Osteoblast (primary cell): ENCODE measurements at places on chromosomes 4 and X.
A peak's percentile ranks its signal among the peaks of the same experiment; 100 is the strongest.

- no peak for DNase-seq
- H3K4me1 ChIP-seq: no peaks in the 10 kb centered on the region
- no peak overlapping the region for H3K4me3 ChIP-seq
- H3K27me3 ChIP-seq: no peaks in the 10 kb centered on the region
- H3K36me3 ChIP-seq: no peaks in the 10 kb centered on the region
Measured at GRCh38 chr4:128668566-128668965, 140.9 kb upstream of the JADE1 start.

DNA sequence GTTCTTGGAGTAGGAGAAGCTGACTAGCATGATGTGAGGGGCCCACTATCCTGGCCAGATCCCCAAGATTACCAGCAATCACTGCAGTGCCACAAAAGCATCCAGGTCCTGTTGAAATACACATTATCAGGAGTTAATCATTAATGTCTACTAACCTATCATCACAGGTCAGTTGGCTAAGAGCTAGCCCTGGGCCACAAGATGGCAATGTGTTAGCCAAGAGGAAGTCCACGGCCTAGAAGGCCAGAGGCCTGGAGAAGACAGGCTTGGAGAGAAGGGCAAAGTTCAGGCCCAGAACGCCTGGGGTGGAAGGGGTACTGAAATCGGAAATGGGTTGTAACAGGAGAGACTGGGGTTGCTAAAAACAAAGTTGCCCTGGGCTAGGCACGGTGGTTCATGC lies 19.9 kb upstream of the KIAA1210 start:
- H3K36me3 ChIP-seq: no peaks in the 10 kb centered on the region
- no peak overlapping the region for H3K27ac ChIP-seq
- H3K4me3 ChIP-seq: no peak overlapping the region

DNA sequence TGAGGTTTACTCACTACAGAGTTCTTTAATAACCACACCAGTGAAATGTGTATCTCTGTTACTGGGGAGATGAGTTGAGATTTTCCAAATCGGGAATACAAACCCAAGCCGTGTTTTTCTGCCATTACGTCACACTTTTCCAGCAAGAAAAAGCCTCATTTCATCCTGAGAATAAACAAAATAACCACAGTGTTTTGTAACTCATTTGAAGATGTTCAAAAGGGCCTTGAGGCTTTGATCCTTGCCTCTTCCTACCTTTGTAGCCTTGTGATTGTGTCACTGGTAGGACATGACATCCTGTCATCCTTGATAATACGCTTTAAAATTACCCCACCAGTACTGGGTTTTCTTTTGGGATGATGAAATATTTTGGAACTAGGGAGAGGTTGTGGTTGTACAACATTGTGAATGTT lies 2.9 kb downstream of the USP11 start:
- no peak for DNase-seq
- no peak overlapping the region for H3K4me3 ChIP-seq
- peak overlapping the region; percentile 96 for H3K27ac ChIP-seq

DNA sequence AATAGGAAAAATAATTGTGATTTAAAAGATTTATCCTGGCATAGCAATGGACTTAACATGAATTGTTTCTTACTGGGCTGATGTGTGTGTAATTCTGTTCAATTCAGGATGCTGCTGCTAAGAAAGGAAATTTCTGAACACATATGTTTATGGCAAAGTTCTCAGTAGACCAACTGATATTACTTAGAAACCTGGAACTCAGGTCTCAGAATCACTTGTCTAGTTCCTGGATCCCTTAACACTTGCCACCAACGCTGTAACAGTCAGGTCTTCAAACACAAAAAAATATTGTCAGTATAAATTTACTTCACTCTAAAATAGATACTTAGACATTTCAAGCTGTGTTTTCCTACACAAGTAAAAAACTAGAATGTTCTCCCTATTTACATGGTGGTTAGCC lies 5.5 kb downstream of the CASP3 start:
- peak overlapping the region; percentile 74 for H3K27ac ChIP-seq
- no peak overlapping the region for H3K4me3 ChIP-seq
- no peaks in the 10 kb centered on the region for H3K27me3 ChIP-seq
- H3K36me3 ChIP-seq: peaks cover 27% of the 10 kb centered on the region
- no peak for DNase-seq

DNA sequence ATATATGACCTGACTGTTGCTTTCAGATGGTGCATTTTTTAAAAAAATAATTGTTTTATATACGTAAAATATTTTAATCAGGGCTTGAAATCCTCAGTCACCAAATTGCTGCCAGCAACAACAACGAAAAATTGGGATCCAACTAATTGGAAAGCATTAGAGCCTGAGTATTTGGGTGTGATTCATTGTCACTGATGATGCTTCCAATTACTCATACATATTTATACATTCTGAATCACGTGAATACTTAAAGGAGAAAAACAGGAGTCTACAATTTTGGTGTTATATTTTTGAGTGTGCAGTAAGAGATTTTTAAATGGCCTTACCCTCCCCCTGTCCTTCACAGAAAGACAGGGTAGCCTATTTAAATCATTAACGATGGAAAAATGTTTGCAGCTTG lies 765.6 kb upstream of the TENM3 start:
- H3K4me3 ChIP-seq: no peak overlapping the region
- H3K27ac ChIP-seq: no peak overlapping the region
- no peaks in the 10 kb centered on the region for H3K4me1 ChIP-seq
- H3K27me3 ChIP-seq: no peaks in the 10 kb centered on the region

DNA sequence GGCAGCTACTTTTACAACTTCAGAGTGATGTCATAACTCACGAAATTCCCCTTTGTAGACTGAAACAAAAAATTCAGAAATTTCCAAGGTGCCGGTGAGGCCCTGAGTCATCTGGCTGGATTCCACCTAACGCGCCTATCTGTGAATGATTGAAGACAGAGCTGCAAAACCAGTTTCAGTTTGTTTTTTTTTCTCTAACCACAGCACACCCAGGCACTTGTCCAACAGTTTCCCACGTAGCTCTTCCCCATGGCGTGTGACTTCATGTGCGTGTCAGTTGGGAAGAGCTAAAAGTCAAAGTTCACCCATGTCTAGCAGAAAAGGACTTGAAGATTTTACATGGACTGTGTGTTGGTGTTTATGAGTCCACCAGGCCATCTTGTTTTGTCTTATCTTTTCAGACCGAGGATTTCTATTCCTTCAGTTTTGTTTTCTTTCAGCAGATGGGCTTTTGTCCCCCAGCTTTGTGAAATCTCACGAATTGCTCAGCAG lies 16.4 kb downstream of the TCEANC start:
- H3K27ac ChIP-seq: peak overlapping the region; percentile 71
- no peaks in the 10 kb centered on the region for H3K27me3 ChIP-seq
- peaks cover 16% of the 10 kb centered on the region for H3K4me1 ChIP-seq
- no peaks in the 10 kb centered on the region for H3K36me3 ChIP-seq
- no peak overlapping the region for H3K4me3 ChIP-seq

GRCh38 chr4:66766557-66766956 lies 778.7 kb downstream of the CENPC start:
- DNase-seq: no peak
- H3K27ac ChIP-seq: no peak overlapping the region
- H3K36me3 ChIP-seq: no peaks in the 10 kb centered on the region
- no peak overlapping the region for H3K4me3 ChIP-seq

- no peaks in the 10 kb centered on the region for H3K4me1 ChIP-seq
- H3K27me3 ChIP-seq: peaks cover 3% of the 10 kb centered on the region
- H3K27ac ChIP-seq: no peak overlapping the region
Measured at GRCh38 chr4:121304893-121305292, 75.9 kb downstream of the QRFPR start.

DNA sequence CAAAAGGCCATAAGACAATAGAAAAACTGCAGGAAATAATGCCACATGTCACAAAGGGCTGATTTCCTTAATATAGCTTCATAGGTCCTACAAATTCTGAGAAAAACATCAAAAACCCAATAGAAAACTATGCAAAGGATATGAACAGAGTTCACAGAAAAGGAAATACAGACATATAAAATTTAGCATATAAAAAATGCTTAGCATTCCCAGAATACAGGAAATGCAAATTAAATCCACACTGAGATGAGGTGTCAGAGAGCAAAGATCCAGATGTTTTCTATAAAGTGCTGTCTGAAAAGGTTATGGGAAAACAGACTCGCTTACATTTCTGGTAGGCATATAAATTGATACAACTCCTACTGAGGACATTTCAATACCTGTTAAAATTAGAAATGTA lies 33.8 kb downstream of the TXK start:
- no peak overlapping the region for H3K4me3 ChIP-seq
- DNase-seq: no peak
- no peak overlapping the region for H3K27ac ChIP-seq
- H3K36me3 ChIP-seq: no peaks in the 10 kb centered on the region

- no peak for DNase-seq
- H3K4me1 ChIP-seq: peaks cover 5% of the 10 kb centered on the region
- H3K27ac ChIP-seq: peak overlapping the region; percentile 93
- H3K27me3 ChIP-seq: no peaks in the 10 kb centered on the region
Measured at GRCh38 chrX:12973561-12974304, 1.2 kb upstream of the TMSB4X start.
